GM04504 (cell line): ENCODE measurements at places on chromosomes 2 and 18.

DNA sequence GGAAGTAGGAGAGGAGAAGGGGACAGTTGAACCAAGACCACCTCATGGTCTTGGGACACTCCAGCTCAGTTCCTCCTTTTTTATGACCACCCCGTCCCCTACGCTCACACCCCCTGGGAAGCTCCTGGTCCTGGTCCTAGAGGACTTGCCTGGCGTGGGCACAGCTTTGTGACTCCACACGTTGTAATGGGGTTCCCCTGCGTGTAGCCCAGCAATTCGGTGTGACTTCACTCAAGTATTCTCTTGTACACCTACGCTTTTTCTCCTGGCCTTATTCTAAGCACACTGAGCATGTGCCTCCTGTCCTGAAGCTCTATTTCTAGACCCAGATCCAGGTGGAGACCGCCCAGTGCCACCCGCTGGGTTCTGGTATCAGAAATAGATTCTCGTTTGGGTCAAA lies 36.1 kb upstream of the B3GNT7 start:
- no peak for DNase-seq

DNA sequence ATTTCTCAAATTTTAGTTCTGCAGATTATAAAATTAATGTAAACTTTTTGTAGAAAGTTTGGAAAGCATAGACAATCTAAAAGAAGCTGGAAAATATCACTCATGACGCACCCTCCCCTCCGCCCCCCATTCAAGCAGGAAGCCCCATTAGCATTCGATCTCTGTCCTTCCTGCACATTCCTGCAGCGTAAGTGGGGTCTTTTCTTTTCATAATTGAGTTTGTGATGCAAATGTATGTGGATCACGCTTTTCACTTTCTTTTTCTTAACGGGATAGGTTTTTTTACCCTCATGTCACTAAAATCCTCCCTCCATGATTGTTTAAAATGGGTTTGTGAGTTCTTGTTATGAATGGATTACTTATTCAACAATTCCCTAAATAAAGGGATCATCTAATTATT lies 181.7 kb upstream of the HDAC4 start:
- DNase-seq: no peak

DNA sequence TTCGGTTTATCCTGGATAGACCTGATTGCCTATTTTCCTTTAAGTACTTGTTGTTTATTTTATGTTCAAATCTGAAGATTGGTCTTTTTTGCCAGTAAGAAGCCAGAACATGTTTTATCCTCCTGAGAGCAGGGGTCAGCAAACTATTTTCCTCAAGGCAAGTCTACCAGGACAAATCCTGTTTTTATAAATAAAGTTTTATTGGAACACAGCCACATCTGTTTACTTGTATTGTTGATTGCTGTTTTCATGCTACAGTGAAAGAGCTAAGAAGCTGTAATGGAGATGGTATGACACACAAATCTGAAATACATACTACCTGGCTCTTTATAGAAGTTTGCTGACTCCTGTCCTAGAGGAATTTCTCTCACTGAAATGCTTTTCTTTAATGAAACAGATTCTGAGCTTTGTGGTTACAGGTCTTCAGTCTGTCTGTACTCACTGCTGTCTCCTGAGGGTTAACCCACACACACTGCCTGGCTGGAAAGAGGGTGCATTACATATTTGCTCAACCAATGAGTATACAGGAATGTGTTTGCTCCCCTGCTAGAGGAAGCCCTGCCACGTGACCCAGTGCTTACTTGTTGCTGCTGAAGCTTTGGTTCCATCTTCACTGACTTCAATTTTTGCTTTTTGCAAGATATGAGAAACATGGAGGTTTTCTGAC lies 22.6 kb downstream of the MRPL44 start:
- no peak for DNase-seq

GRCh38 chr2:1856475-1856874 lies 112.2 kb upstream of the PXDN start:
- DNase-seq: no peak

- DNase-seq: no peak
Observed at GRCh38 chr18:50862401-50862800, 16.5 kb upstream of the ME2 start.

DNA sequence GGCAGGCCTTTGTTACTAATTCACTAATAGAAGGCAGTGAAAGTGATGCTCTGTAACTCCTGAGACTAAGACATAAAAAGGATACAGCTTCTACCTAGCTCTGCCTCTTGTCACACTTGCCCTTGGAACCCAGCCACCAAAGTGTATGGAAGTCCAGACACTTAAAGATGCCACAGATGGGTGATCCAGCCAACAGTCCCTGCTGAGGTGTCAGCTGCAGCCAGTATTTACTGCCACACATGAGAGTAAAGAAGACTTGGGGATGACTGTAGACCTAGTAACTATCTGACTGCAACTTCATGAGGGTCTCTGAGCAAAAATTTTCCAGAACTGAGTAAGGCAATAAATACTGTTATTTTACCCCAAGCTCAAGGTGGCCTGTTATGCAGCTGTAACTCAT lies 8.8 kb downstream of the IMMT start:
- DNase-seq: no peak

- no peak for DNase-seq
Observed at GRCh38 chr2:241132538-241133435, 16.5 kb downstream of the PASK start.

- DNase-seq: no peak
Observed at GRCh38 chr2:55107436-55107835, 57.2 kb upstream of the RTN4 start.

DNA sequence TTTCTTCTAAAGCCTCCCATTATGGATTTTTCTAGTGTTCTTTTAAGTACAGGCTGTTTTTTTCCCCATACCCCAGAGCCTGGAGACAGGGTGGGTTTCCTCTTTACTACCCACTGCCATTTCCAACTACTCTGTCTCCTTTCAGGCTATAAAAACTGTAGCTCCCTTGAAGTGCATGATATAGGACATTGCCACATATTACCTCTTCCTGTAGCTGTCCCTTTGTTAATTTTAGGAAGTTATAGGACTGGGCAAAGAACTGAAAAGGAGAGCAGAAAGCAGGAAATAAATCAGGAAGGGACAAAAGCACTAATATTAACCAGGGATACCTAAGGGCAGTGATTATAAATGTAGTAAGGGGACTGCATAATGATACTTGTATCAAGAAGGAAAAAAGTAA lies 54.1 kb downstream of the VIL1 start:
- DNase-seq: no peak

DNA sequence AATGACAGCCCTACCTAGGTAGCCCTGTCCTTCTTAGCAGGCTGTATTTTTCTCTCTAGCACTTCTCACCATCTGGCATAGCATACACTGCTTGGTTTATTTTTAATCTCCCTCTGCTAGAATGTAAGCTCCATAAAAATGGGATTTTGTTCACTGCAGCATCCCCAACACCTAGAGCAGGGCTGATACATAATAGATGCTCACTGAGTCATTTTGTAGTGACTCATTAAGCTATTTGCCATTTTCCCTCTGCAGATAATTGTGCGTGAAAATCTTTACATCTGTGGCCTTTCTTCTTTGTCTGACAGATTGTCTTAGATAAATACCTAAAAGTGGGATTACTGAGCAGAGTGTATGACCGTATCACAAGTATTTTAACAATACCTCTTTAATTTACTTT lies 82.5 kb downstream of the CERS6 start:
- DNase-seq: no peak

DNA sequence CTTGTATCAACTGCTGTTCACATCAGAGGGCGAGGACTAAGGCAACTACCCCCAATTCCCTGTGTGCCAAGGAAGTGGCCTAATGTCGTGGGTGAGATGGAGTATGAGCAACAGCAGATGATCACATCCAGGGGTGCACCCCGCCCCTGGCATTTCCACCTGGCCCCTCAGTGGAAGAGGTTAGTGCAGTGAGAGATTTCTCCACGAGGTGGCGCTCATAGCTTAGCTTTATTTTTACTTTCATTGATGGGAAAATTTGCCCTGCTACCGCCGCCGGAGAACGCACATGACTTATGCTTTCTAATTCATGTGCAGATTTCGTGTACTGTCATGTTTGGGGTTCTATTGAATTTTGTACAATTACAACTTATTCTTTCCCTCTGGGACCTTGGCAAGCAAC lies 470.6 kb upstream of the MEX3C start:
- peak; percentile 9 for DNase-seq

DNA sequence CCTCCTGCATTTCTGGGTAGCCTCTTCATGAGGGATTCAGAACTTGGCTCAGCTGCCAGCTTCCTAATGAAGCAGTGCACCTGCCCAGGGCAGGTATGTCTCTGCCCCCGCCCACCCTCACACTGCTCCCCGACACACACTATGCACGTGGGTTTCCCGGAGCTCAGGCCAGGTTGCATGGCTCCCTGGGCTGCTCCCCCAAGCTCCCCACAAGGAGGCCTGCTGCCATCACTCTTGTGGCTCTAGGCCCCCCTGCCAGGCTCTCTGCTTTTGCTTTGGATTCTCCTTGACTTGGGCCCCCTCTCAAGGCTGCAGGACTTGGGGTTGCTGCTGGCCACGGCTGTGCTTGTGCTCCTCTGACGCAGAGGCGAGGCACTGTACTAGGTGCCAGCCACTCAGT lies 43.6 kb downstream of the ADD2 start:
- no peak for DNase-seq

DNA sequence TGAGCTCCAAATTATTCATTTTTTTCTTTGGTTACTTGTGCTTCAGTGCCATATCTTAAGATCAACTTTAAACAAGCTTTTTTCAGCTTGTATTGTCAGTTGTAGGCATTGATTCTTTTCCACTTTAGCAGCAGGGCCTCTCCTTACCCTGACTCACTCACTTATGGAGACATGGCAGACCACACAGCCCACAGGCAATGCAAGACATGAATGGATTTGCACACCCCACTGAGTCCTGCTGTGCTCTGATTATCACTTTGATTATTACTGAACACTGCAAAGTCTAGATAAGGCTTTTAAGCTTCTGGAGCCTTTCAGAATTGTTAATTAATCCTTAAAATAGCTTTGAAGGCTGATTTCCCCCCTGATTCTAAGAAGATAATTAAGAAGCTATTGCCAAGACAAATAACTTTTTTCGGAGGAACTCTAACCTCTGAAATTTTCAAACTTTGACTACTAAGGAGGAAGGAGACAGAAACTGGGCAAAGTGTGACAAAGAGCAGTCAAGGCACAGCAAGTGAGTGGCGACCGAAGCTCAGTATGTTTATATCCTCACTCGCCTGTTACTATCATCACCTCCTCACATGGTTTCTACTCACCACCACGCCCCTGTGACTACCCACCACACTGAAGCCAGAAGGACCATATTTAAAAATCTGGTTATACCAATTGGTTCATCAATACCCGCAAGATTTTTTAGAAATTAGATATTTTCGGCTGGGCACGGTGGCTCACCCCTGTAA lies 43.3 kb downstream of the CACNB4 start:
- no peak for DNase-seq

DNA sequence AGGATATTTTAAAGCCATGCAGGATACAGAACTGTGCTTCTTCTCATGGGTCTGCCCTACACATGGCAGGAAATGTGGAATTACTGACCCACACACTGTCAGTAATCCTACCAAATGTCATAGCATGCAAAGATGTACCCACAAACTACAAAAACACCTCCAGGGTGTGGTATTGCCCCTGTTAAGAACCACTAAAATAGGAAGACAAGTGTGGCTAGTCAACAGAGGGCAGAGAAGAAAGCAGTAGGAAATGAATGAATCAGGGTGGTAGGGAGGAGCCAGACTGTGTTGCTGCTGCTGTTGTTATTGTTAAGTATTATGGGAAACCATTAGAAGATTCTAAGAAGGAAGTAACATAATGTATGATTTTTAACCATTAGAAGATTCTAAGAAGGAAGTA lies 556.7 kb upstream of the ACVR2A start:
- no peak for DNase-seq

- no peak for DNase-seq
Observed at GRCh38 chr2:107197594-107198294, 311.8 kb upstream of the ST6GAL2 start.

GRCh38 chr18:26650310-26651268 lies 102.2 kb upstream of the KCTD1 start:
- no peak for DNase-seq

GRCh38 chr2:233400961-233401360 lies 46.7 kb downstream of the DGKD start:
- no peak for DNase-seq

DNA sequence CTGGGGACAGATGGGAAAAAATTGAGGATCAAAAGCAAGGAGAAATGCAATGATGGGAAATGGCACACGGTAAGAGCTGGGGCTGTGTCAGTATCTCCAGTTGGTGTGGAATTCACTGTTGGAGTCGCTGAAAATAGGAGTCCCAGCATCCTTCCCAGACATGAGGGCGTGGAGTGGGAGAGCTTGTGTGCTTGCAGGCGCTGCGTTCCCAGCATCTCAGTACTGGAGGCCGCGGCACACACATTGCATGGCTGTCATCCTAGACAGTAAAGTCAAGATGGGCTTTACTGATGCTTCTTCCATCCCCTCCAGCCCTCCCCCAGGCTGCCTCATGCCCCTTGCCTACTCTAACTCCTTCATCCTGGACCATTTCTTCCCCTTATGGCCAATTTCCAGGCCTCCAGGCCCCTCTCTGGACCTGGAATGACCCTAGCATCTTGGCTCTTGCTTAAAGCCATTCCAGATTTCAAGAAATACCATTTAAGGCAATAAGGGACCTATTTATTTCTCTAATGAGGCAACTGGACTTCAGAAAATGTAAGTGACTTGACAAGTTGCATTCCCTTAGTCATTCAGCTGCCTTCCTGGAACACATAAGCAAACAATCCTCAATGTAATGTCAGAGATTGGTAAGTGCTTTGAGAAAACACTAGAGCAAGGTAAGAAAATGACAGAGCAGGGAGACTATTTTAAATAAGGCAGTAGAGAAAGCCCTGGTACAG lies 70.5 kb upstream of the TTC39C start:
- peak; percentile 68 for DNase-seq

DNA sequence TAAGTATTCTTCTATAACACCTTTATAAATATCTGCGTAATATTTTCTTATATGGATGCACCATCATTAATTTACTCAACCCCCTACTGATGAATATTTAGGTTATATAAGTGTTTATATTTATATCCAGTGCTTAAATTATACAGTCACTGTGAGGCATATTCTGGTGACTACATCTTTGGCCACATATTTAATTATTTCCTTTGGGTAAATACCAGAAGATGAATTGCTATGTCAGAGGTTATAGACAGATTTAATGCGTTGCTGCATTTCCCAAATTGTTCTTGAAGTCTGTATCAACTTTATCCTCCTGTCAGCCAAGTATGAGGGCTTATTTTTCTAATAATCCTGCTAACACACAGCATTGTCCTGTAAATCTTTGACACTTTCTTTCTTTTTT lies 18.7 kb downstream of the DYSF start:
- no peak for DNase-seq

- DNase-seq: no peak
Observed at GRCh38 chr18:63091671-63092364, 227.8 kb downstream of the BCL2 start.

DNA sequence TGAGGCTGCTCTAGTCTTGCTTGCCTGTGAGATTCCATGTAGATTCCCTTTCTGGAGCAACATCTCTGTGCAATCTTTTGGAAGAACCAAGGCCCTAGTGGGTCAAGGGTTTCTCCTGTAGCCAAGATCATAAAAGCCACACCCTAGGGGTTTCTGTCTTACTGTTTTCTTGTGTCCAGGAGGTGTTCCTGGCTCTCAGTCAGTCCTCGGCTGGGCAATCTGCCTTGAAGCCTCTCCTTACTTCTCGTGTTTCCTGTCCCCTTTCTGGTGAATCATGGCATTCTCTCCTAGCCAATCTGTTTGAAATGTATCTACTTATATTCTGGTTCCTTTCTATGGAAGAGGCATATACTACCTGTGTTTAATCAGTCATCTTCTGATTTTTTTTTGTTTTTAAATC lies 484.8 kb upstream of the UBE2E3 start:
- DNase-seq: no peak

- no peak for DNase-seq
Observed at GRCh38 chr2:86006524-86006923, 99.2 kb downstream of the POLR1A start.

GRCh38 chr2:19504400-19505198 lies 146.2 kb upstream of the OSR1 start:
- DNase-seq: no peak
